Smooth muscle cell of the brain vasculature (primary cell): ENCODE measurements at places on chromosomes 6 and 20.
A peak's percentile ranks its signal among the peaks of the same experiment; 100 is the strongest.

GRCh38 chr20:15487682-15488081 is 1085.6 kb downstream of the KIF16B start:
- no peak for DNase-seq

DNA sequence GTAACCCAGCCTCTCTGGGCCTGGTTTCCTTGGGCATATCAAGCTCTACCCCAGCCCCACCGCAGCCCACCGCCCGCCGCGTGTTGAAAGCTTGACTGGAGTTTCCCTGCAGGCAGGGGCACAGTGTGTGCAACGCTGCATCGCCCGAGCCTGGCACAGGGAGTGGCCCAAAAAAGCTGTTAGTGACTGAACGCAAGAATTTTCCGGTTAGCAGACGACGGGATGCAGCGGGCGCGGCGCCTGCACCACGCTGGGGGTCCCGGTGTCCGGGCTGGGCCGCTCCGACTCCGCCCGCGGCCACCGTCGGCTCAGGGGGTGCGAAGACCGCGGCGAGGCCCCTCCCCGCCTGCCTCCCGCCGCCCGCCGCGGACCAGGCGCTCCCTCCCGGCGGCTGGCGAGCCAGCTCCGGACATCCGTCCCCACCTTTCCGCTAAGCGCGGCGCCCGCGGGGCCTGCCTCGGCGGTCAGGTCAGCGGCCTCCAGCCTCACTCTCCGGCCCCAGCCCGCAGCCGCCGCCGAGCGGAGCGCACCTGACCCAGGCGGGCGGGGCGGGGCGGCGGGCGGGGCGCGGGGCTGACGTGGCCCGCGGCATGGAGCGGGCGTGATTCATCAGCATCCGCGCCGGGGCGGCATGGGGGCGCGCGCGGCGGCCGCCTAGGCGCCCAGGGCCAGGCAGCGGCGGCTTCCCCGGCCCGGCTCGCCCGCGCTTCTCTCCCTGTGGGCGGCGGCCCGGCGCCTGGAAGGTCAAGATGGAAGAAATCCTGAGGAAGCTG is at the start of gene ARFGEF3:
Gene ARFGEF3 (plus strand): TSS at position 602 of the 773 bp plus-strand sequence. CDS start 148 bp downstream, at position 750.
- DNase-seq, result no peak

DNA sequence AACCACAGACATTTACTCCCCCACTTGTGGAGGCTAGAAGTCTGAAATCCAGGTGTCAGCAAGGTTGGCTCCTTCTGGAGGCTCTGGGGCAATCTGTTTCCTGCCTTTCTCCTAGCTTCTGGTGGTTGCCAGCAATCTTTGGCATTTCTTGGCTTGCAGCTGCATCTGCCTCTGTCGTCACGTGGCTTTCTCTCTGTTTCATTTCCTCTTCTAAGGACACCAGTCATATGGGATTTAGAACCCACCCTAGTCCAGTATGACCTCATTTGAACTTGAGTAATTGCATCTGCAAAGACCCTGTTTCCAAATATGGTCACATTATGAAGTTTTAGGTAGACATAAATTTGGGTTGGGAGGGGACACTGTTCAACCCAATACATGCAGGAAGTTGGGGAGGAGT is 56.2 kb upstream of the EPB41L1 start:
- no peak for DNase-seq

- peak; percentile 87 for DNase-seq
These were observed 498.3 kb upstream of the SULF2 start for GRCh38 chr20:48283470-48284110.

DNA sequence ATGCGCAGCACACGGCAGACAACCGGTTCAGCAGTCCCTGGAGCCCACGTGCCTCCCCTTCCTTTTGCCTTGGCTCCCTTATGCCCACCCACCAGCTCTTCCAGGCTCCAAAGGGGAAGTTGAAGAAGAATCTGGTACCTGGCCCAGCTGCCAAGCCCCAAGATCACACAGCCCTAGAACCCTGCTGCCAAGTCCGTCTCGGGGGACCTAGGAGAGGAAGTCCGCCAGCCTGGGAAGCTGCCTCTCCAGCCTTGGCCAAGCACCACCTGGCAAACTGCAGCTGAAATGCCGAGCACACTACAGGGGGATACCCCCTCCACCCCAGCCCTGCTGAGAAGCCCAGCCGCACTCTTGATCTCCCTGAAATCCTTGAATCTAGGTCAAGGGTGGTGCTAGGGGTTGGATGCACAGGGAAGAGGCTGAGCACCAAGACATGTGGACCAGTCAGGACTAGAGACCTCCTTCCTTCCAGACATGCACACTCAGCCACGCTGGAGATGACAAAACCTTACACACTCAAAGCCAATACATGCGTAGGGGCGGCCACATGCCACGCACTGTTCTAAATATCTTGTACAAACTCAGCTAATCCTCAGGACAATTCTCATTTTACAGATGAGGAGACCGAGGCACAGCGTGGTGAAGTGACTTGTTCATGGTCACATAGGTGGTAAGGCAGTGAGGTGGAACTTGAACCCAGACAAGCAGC is 124.1 kb downstream of the PREX1 start:
- DNase-seq, result no peak

DNA sequence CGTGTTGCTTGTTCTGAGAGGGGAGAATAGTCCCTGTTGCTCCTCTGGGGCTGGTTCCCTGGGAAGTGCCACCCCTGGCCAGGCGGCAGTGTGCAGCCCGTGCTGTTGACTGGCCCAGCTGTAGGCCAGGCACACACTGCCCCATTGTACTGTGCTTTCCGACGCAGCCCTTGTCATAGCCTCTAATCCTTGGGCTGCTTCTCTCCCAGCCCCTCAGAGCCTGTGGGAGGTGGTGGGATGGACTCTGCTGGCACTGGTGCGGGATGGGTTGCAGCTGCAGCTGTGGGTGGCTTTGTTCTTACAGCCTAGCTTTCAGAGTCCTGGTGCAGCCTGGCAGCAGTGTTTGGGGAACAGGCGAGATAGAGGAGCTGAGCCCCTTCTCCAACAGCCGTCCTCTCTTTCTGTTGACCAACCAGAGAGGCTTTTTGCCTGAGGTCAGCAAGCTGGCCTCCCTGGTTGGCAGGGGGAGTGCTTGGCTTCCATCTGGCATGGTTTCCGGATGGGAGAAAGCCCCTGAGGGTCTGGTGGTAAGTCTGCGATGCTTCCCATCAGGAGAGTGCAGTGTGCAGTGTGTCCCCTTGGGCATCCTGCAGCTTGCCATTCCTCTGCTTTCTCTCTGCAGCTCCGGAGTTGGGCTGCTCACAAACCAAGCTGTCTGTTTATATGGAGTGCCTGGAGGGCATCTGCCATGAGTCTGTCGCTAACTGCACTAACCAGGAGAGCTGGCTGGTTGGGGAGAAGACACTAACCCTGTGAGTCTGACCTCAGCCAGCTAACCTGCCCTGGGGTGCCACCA is 12.1 kb downstream of the TJAP1 start:
- DNase-seq, result no peak

DNA sequence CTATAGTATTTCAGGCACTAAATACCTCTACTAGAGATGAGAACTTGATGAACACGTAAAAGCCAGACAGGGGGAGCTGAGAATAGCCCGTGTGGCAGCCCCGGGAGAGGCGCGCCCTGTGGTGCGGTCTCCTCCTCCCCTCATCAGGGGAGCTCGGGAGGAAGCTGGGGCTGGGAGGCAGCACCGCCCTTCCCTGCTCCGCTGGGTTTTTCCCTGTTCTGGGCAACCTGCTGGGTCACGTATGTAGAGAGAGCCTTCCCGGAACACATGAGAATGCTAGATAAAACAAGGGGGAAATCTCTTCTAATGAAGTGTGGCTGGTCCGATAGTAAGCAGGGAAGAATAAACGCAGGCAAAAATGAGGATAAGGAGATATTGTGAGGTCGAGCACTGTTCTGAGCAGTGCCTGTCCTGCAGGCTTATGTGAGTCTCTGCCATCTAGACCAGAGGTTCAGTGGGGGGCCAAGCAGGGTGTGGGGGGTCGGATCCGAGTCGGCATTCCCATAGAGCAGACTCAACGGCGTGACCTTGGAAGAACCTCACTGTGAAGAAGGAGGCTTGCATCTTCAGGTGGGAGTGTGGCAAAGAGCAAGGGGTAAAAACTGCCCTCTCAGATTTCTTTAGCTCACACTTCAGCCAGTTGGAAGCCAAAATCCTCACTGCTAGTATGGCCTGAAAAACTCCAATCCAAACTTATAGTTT is 13.4 kb upstream of the RPS6KA2 start:
- DNase-seq, result no peak

DNA sequence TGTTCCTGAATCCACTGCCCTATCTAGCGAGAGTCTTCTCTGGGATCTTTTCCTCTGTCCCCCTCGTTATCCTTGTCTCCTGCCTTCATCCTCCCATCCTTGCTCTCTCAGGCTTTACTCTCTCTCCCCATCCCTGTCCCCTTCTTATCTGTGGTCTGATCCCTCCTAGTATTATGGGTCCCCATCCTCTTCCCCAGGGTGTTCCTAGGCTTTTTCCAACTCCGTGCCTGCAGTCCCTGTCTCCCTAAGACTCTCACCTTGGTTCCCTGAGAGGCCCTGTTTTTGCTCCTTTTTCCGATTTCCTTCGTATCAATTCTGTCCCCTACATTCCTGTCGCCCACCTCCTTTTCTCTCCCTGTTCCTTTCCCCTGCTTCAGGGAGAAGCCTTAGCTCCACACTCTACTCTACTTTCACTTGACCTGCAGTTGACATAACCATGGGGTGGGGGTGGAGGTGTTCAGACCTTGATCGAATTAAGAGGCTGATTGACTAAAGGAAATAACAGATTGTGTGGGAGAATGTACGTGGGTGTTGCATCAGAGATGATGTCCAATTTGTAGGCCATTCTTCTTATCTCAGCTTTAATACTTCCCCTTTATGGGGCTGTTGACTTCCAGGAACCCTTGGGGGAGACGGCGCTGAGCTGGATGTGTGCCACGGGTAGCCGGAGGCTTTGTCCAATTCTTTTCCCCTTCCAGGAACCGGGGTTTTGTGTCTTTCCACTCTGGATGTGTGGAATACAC is 905 bp downstream of the PPARD start:
- no peak for DNase-seq

DNA sequence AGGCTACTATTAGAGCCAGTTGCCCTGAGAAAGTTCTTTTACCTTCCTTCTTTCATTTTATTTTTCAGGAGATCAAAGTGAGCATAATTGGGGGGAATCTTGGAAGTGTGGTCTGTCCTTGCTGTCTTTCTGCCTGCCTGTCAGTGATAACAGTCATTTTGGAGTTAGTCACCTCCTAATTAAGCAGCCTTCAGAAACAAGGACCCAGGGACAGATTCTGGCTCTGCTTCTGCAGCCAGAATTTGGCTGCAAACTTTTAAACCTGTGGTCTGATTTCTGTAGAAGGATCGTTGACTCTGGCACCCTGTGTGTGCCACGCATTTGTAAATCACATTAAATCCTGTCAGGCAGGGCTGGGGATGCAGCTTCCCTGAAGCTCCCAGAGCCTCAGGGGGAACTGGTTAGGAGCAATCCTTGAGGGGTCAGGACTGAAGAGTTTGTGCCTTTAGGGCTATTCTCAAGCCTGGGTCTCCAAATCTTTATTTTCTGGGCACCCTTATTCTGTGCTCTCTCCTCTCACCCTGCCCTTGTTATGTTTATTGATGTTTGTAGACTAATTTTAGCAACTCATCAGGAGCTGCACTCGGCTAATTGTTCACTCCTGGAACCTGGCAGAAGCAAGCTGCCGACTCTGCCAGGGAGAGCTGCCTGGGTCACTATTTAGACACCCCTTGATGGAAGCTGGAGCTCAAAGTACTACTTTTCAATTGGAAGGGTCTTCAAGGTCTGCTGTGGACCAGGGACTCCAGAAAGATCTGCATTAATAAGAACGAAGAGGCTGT is 6.8 kb downstream of the NOX3 start:
- DNase-seq, result no peak

- no peak for DNase-seq
These were observed 43.7 kb downstream of the TRIM38 start for GRCh38 chr6:26006086-26006939.

- no peak for DNase-seq
These were observed 163.4 kb downstream of the UBE3D start for GRCh38 chr6:82902290-82902689.

GRCh38 chr6:7270320-7271204 is 42.4 kb downstream of the SSR1 start:
- no peak for DNase-seq

- no peak for DNase-seq
These were observed 68.0 kb downstream of the CYB5R4 start for GRCh38 chr6:83927470-83927869.
